Stimulated activated CD8-positive, alpha-beta memory T cell treated with anti-CD3 and anti-CD28 coated beads, Interleukin-7, amount 100 ng/mL, for 48 hours (primary cell): ENCODE measurements at places on chromosomes 6 and 20.

DNA sequence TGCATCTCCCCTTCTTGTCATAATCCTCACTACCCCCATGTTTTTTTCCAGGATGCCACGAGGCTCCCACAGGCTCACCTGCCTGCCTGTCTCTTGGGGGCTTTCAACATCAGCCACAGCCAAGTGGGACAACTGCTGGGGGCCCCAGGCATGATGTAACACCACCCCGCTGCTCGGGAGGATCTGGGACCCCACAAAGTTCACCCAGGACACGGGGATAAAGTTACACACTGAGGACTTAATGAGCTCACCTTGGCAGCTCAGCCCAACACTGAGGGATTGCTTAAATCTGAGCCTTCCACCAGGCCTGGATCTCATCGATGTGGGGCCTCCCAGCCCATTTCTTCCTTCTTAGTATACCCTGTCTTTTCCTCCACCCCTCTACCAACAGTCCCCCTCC lies 56.4 kb upstream of the NNAT start:
- no peak for DNase-seq

- no peak for DNase-seq
Observed at GRCh38 chr20:23136893-23137745, 51.0 kb upstream of the CD93 start.

DNA sequence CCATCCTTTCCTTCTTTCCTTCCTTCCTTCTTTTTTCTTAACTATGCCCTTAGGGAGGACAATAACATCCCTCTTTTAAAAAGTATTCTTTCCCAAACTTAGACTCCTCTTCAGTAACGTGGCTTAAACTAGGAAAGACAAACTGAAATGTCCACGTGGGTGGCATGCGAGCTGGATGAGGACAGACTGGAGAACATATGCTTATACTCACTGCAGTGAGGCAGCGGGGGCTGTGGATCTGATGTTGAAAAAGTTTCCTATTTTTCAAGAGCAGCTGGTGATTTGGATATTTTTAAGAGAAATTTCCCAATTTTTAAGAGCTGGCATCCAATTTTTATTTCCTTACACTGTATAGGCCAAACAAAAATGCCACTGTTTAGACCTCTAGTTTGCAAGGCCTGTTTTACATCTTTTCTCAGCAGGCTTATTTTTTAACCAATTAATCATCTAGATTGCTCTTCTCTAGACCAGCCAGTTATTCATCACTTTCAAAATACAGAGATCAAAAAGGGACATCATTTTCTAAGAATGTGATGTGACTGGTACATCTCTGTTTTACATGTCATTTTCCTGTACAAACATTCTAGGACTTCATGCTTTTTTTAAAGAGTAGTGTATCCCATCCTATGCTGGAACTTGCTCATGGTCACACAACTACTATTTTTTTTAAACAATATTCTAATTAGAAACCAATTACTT lies 226.5 kb downstream of the BTBD9 start:
- DNase-seq: no peak

DNA sequence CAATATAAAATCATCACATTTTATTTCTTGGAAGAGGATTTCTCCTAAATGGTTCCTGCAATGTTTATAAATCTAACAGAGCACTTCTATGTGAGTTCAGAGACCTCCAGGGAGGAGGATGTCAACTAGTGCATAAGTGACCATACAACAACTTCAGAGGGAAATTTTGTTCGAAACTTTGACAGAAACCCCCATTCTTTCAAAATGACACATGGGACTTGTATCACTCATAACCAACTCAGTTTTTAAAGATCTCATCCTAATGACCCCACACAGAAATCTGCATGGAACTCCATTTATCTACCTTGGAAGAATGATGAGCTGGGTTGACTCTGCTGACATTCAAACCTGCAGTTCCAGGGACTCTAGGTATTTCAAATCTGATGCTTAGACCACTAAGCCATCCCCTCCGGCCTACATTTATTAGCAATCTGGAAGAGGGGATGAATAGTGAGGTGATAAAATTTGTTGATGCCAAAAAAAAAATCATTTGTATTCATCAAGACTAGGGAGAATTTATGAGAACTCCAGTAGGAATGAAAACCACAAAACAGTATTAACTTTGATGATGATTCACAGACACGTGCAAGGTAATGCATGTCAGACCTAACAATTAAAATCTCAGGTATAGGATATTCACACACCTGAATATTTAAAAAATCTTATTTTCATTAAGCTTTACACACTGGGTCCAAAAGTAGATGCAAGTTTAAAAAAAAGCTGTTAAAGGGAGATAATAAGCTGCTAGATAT lies 153.0 kb downstream of the REV3L start:
- DNase-seq: no peak

DNA sequence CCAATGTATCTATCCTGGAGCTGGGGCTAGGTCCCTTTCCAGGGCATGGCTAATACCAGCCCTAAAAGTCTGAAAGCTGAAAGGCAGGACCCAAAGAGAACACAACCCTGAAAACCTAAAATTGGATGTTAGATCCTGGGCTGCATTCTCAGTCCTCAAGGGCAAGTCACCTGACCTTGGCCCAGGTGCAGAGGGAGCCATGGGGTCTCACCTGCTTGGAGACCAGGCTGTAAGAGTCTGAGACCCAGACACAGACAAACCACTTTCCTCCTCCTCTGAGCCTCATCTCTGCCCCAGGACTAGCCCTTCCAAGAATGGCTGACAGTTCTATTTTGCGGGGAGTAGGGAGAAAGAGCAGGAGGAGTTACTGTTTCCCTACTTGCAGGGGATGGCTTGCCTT lies 60.0 kb downstream of the EFCAB8 start:
- no peak for DNase-seq

- no peak for DNase-seq
Observed at GRCh38 chr6:91976797-91977196, 1389.9 kb upstream of the MAP3K7 start.

- no peak for DNase-seq
Observed at GRCh38 chr20:45959956-45960630, 11.9 kb downstream of the ZNF335 start.

DNA sequence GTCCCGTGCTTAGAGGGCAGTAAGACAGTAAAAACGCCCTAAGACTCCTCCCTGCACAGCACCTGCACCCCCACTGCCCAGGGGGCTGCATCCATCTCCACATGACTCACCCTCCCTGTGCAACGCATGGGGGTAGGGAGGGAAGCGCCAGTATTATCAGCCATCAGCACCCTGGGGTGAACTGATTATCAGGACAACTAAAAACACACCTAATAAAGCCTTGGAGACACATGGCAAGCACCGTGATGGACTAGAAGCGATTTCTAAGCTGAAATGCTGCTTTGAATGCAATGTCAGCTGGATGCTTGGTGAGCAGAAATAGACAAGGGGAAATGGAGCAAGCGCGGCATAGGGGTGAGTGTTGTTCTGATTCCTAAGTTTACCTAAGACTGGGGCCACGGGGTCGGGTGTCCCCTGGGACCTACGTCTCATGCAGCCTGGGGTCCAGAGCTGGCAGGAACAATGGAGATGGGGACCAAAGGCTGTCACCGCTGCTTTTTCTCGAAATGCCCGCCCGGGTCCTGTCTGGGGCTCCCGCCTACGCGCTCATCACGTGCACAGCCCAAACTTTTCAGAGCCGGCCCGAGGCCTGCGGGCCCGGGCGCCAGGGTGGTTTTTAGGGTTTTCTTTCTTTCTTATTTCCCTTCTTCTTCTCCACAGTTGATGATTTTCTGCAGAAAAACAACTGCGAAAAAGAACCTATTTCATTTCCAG lies 702 bp upstream of the TNFAIP3 start:
- DNase-seq: no peak

- DNase-seq: no peak
Observed at GRCh38 chr6:89047473-89047872, 33.1 kb upstream of the PNRC1 start.

GRCh38 chr6:27742833-27743573 lies 169.2 kb downstream of the OR2B2 start:
- no peak for DNase-seq

- DNase-seq: no peak
Observed at GRCh38 chr20:40481337-40481736, 207.7 kb downstream of the MAFB start.

DNA sequence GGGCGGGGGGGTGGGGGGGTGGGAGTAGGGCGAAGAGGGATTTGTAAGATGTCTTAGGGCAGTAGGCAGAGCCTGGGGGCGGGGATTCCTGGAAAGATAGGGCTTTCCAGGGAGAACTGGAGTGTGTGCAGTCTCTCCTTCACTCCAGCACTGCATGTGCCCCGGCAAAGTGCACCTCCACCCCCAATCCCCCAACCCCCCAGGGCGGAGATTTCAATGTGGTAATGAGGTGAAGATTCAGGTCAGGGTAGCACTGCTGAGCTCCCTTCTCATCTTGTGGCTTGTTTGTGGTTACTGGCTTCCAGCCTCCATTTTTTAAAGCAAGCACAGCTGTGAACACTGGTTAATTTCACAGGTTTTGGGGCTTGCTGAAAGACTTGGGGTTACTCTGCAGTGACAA lies 5.9 kb downstream of the TMEM239 start:
- no peak for DNase-seq

- no peak for DNase-seq
Observed at GRCh38 chr6:158591134-158591809, 31.4 kb downstream of the TMEM181 start.

- no peak for DNase-seq
Observed at GRCh38 chr6:121365536-121366521, 31.5 kb upstream of the TBC1D32 start.

DNA sequence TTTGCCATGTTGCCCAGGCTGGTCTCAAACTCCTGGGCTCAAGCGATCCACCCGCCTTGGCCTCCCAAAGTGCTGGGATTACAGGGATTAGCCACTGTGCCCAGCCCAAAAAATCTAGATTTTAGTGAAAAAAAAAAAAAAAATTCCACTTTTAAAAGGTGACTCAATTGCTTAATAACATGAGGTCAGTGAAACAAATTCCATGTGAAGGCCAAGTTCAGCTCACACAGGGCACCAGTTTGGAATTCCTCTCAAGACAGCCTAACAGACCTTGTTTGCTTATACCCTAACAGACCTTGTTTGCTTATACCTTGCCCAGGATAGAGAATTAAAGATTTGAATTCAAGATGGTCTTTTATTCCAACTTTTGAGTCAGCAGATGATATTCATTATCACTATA lies 5.1 kb downstream of the RRBP1 start:
- DNase-seq: no peak

GRCh38 chr6:2237001-2237400 lies 8.4 kb downstream of the GMDS start:
- no peak for DNase-seq

DNA sequence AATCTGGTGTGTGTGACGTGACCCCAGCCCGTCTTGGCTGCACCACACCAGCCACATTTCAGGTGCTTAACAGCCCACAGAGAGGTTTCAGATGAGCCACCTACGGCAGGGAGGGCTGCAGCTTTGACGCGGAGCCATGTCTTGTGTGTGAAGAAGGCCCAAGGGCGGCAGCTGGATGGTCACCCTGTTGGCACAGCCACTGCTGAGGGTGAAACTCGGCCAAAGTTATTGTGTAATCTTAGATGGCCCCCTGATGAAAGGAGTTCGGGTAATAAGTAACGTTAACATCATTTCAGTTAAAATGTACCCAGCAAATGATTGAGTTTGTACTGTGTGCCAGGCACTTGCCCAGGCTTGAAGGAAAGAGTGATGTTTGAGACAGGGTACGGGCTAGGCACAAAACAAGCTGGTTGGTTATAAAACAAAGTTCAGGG lies 97.2 kb downstream of the SSR1 start:
- DNase-seq: no peak

DNA sequence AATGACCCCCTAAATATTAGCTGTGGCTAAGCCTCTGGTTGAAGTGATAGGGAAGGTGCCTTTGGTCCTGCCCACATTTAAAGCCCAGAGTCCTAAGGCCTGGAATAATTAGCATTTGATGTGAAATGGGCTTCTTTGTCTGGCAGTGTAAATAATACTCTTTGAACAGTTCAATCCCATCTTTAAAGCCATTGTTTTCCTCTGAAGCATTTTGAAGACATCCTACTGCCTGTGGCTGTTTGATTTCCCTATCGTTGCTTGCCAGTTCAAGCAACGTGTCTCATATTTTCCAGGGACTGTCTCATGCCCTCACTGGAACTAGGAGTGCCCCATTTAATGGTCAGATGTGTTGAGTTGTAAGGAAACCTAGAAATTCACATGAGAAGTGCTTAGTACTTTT lies 89.3 kb upstream of the BTN3A2 start:
- no peak for DNase-seq

DNA sequence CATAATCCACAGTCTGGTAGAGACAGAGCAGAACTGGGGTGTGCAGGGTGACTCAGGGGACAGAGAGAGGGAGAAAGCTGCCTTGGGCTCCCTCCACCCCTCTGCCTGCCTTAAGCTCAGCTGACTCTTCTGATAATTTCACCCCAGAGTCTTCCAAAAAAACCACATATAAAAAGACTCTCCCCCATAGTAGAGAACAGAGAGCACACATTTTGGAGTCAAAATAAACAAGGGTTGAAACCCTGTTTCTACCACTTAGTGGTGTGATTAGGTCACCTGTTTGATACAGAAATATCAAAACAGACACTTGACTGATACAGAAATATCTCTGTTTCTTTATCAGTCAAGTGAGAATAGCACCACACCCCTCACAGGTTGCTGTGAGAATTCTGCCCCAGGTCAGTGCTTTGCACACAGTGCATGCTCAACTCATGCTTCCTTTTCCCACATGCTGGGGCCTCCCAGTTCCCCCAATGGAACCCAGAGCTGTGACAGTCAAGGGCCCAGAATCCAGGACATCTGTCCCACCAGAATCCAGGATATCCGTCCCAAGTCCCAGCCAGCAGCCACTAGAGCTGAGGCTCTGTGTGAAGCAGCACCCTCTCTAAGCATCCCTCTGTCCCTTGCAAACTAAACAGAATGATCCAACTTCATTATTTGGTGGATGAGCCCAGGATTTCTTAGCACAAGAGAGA lies 1.2 kb downstream of the TREML2 start:
- no peak for DNase-seq

GRCh38 chr6:159168536-159169192 lies 536 bp upstream of the FNDC1 start:
- DNase-seq: no peak

- DNase-seq: no peak
Observed at GRCh38 chr20:14611479-14611878, 274.1 kb upstream of the FLRT3 start.

- DNase-seq: no peak
Observed at GRCh38 chr6:69974193-69974592, 107.8 kb downstream of the COL19A1 start.

DNA sequence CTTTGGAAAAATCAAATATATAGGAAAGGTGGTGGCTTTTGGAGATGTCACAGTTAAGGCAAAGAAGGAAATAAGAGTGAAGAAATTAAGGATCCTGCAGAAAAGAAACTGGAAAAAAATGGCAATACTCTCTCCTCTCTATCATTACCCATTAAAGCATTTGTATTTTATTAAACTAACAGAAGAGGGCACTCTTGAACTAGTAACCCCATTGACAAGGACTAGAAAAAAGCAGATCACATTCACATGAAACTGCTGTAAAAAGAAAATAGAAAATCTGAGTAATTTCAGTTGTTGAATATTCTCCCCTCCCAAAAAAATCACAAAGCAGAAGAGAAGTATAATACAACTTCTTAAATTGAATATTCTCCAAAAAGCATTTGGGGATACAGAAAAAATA lies 104.1 kb upstream of the SLC35B3 start:
- DNase-seq: no peak

GRCh38 chr20:46973766-46974165 lies 79.1 kb downstream of the EYA2 start:
- DNase-seq: no peak

- DNase-seq: no peak
Observed at GRCh38 chr20:34517114-34517505, 888 bp downstream of the DYNLRB1 start.

GRCh38 chr6:139439349-139439748 lies 64.9 kb upstream of the CITED2 start:
- DNase-seq: no peak

- DNase-seq: no peak
Observed at GRCh38 chr6:150710236-150710635, 110.6 kb downstream of the PLEKHG1 start.
